Hypothalamus (tissue), 51 donors: ENCODE measurements at places on chromosomes 16 and 17.
A peak's percentile ranks its signal among the peaks of the same experiment; 100 is the strongest.

DNA sequence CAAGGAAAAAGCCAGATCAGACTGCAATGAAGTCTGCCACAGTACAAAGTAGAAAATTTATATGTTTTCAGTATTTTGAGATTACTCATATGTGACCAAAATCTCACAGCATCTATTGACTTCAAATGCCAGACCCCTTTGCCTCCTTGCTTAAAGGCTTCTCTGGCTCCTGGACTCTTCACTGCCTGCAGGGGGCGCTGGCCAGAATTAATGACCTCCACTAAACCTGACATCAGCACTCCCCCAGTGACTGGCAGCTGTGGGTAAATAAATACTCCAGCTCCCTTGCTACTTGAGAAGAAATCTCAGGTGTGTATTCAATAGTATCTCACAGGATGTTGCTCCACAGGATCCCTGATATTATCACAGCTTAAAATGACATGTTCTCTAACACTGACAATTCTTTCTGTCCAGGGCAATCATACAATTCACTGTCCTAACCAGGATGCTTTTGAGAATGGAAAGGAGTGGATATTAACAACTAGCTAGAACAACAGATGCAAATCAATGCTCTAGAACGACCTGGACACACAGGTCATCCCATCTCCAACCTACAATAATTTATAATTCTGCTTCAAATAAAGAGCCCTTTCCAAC is 4.0 kb downstream of the BECN1 start:
- no peak for DNase-seq

- DNase-seq, result no peak
These were observed 84.4 kb upstream of the PLCG2 start for GRCh38 chr16:81694494-81695280.

- no peak for DNase-seq
These were observed 17.1 kb downstream of the C16orf82 start for GRCh38 chr16:27083861-27084261.

DNA sequence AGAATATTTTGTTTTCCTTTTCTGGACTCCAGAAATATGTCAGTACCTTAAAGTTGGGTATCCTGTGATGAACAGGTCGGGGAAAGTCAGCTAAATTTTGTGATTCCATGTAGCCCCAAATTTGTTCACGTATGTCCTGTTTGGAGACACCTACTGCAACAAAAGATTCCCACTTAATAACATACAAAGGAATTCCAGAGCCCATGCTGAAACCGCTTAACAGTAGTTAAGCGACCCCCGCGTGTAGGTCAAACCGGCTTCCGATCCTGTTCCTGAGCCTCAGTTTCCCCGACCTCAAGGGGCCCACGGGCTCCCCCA is 477 bp downstream of the MTHFSD start:
- no peak for DNase-seq

DNA sequence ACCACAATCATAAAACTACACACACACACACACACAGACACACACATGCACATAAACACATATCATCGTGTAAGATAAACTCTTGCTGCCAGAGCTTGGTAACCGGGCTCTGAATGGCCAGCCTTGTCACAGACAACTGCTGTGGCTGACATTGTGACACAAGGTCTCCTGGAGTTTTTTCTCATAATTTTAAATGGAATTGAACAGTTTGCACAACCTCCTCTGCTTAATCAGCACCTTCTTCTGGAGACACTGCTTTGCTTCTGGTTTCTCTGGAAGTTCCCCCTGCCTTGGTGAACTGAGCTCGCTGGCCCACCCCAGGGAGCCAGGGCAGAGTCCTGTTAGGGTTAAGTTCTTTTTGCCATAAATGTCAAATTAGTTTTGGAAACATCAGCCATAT is 115.4 kb downstream of the UTP18 start:
- DNase-seq, result no peak

GRCh38 chr16:14014284-14014625 is 56.9 kb upstream of the MRTFB start:
- DNase-seq, result no peak

- DNase-seq, result no peak
These were observed 329.3 kb downstream of the KCNJ2 start for GRCh38 chr17:70498631-70499030.

DNA sequence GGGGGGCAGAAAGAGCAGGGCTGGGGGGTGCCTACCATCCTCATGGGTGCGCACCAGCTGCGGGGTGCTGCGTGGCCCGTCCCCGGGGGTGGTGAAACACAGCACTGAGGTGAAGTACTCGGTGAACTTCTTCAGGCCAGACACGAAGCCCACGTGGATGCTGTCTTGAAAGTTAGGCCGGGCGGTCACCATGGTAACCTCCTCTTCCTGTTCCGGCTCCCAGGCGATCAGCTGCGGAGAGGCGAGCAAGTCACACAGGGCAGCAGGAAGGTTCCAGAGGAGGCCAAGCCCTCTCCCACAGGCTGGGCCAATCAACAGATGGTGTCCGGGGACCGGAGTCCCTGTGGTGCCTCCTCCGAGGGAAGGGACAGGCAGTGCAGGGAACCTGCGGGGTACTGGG is 90.1 kb upstream of the CDC42EP4 start:
- peak; percentile 41 for DNase-seq

DNA sequence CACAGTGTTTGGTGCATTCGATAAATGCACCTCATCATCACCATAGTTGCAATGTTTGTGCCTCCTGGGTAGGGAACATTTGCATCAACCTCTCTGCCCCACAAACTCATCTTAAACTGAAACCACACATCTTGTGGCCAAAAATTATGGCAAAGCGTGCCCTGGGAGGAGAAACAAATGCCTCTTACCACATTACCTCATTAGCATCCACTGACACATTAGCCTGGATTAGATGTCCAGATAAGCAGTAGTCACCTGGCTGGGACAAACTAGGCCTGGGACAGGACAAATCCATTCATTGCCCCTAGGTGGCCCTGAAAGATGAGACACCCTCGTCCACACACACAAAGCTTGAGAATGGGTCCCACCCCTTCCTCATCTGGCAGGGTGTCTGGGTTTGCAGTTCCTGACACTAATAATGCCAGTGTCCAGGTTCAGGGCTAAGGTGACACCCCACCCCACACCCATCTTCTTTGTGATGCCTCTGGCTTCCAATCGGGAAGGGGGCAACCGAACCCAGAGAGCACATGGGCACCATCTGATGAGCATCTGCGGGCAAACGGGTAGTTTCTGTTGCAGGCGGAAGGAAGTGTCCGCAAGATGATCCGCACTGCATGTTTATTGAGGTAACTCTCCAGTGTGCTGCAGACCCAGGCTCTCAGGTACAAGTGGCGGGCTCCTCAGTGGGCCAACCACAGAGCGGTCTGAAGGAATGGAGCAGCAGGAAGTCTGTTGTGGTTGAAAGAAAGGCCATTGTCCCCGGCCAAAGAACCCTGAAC is 8.6 kb downstream of the XYLT1 start:
- DNase-seq, result no peak

GRCh38 chr16:86073103-86073625 is 174.2 kb downstream of the IRF8 start:
- no peak for DNase-seq

DNA sequence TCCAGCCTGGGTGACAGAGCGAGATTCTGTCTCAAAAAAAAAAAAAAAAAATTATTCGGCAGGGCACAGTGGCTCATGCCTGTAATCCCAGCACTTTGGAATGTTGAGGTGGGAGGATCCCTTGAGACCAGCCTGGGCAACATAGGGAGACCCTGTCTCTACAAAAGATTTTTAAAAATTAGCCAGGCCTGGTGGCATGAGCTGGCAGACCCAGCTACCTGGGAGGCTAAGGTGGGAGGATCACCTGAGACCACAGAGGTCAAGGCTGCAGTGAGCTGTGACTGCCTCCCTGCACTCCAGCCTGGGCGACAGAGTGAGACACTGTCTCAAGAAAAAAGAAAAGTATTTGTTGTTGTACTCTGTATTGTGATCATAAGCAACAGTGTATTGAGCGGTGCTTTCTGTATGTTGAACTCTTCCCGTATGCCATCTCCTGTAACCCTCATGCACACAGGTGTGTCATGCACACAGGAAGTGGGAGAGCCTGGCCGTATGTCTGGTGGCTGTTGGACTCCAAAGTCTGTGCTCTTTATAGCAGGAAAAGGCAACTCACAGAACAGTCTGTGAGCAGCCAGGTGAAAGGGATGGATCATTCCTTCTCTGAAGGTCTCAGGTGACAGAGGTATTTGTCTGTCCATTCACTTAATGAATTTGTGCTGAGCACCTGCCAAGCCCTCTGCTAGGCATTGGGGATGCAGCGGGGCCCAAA is 17.1 kb downstream of the CDH1 start:
- DNase-seq, result no peak

GRCh38 chr16:85640254-85640558 is 27.1 kb downstream of the GSE1 start:
- DNase-seq, result no peak

- DNase-seq, result no peak
These were observed 140.7 kb downstream of the PRKCB start for GRCh38 chr16:23976524-23976923.

DNA sequence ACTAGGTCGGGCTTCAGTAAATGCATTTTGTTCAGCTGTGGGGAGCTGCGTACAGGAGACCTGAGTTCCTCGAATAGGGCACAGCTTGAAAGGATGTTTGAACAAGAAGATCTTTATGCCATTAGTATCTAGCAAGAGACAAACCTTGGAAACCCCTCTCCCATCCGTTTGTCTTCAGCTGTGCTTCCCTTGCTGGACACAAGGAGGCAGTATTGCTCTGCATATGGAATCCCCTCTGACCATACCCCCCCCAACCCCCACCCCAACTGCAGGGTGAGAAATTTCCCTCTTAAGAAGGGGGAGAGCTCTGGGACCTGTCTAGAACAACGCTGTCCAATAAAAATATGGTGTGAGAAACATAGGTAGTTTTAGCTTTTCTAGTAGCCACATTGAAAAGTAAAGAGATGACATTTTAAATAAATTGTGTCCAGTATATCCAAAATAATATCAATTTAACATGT is 1.6 kb downstream of the MRM1 start:
- DNase-seq, result peak; percentile 51
